NCI-H2029 treated with DMSO at 0.1 percent for 48 hours (cell line): ENCODE measurements at places on chromosomes 7 and 10.
A peak's percentile ranks its signal among the peaks of the same experiment; 100 is the strongest.

DNA sequence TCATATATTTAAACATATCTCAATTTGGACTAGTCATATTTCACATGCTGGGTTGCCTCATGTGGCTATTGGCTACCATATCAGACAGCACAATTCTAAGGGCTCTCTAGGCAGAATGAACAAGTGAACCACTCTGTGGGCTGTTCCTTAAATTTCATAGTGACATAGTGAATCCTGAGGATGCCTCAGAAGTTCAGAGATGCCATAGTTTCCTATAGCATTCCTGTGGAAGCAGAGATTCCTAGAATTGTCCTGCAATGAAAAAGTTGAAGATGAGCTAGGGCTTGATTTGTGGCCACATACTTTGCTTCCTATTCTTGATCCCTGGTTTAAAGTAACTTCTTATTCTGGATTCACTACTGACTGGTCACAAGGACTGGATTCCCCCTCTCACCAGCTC, 35.6 kb downstream of the MKX start:
- DNase-seq: no peak

DNA sequence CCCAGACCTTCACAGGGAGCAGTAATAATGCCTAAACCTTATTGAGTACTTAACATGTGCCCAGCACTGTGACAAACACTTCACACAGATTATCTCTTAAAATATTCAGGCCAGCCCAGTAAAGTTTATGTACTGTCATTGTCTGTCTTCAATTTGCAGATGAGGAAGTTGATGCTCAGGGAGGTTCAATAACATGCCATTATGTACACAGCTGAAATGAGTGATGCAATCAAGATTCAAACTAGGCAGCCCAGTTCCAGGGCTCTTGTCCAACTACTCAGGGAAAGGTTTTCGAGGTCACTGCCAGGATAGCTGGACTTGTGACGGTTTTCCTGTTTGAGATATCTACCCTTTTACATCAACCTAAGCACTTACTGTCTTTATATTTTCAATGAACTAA, 56.1 kb downstream of the AUTS2 start:
- peak; percentile 94 for DNase-seq

- DNase-seq: no peak
Measured at GRCh38 chr7:132709971-132710567, 133.8 kb upstream of the PLXNA4 start.

- DNase-seq: peak; percentile 51
Measured at GRCh38 chr7:102140952-102141370, 145.7 kb upstream of the SH2B2 start.

- DNase-seq: no peak
Measured at GRCh38 chr7:71782051-71782450, 630.1 kb downstream of the CALN1 start.

DNA sequence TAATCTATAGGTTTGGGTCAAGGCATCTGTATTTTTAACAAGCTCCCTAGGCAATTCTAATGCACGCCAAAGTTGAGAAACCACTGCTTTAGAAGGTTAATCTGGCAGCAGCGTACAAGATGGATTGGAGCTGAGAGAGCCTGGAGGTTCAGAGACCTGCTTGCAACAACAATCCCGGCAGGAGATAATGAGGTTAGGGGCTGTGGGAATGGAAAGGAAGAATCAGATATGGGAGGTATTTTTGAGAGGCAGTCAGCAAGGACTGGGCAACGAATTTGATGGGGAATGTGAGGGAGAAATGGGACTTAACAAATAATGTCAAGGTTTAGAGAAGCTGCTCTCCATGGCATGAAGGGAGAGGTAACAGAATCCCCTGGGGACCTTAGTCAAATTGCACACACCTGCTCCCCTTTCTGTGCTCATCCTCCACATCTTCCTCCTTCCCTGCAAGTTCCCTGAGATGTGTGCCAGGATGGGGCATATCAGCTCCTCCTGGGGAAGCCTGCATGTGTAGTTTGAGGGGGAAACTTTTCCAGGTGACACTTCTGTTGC, 731.0 kb upstream of the GALNT17 start:
- no peak for DNase-seq

- DNase-seq: no peak
Measured at GRCh38 chr10:30701451-30702173, 72.1 kb upstream of the LYZL2 start.

- no peak for DNase-seq
Measured at GRCh38 chr10:131448171-131448570, 136.7 kb upstream of the TCERG1L start.

GRCh38 chr7:113314594-113314993, 196.2 kb upstream of the SMIM30 start:
- DNase-seq: no peak

- DNase-seq: no peak
Measured at GRCh38 chr7:81162771-81163525, 244.1 kb upstream of the SEMA3C start.
